NCI-H774 (cell line): ENCODE measurements at places on chromosomes 1 and 21.

- DNase-seq, result no peak
These were observed 60.7 kb upstream of the CDC42BPA start for GRCh38 chr1:227378871-227379554.

DNA sequence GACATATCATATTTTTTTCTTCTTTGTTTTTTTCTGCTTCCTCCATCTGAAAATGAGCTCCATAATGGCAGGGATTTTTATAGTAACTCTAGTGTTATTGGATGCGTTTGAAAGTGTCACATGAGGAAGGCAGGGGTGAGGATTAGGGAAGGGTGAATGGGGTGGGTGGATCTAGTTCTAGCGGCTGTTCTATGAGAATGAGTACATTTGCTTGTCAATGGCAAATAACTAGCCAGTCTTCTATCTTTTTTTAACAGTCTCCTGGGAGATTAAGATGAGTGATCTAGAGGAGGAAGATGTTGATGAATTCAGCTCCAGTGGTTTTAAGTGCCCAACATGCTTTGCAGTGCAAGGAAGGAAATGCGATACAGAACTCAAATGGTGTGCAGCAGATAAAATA, 5.8 kb downstream of the OR14I1 start:
- no peak for DNase-seq

DNA sequence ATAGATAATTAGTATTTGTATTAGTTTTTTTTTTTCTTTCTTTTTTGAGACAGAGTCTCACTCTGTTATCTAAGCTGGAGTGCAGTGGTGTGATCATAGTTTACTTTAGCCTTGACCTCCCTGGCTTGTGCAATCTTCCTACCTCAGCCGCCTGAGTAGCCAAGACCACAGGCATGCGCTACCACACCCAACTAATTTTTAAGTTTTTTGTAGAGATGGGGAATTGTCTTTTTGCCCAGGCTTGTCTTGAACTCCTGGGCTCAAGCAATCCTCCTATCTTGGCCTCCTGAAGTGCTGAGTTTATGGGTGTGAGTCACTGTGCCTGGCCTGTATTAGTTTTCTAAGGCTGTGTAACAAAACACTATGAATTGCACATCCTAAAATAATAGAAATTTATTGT, 58.3 kb downstream of the MSH4 start:
- no peak for DNase-seq

DNA sequence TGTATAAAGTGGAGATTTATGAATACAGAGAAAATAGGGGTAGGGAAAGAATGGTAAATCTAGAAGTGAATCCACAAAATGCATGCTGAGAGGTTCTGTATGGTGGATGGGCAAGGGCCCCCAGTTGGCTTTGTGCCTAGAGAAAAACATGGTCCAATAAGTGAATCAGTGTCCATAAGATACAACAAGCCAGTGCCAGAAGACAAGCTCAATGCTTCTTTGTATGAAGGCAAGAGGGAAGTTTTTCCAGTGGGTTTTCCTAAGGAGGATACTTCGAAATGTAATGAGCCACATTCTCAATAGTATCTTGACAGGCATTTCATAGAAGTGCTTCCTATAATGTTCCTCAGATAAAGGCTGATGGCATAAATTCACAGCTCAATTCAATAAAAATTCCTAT, 169.4 kb upstream of the HMCN1 start:
- DNase-seq, result no peak

DNA sequence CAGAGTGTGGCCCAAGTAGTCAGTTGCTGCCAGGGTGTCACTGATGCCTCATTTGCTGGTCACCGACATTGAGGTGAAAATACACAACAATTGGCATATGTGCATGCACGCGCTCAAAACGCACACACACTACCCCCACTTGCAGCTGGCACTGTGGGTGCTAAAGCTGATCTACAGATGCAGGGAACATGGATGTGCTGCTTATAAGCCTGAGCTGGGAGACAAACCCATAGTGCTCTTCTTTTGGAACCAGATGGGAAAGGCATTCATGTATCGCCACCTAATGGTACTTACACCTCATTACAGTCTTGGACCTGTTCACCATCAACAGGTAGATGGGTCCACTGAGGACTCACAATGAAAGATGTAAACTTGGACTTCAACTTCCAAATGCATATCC, 70.3 kb upstream of the CAMK1G start:
- peak; percentile 52 for DNase-seq

DNA sequence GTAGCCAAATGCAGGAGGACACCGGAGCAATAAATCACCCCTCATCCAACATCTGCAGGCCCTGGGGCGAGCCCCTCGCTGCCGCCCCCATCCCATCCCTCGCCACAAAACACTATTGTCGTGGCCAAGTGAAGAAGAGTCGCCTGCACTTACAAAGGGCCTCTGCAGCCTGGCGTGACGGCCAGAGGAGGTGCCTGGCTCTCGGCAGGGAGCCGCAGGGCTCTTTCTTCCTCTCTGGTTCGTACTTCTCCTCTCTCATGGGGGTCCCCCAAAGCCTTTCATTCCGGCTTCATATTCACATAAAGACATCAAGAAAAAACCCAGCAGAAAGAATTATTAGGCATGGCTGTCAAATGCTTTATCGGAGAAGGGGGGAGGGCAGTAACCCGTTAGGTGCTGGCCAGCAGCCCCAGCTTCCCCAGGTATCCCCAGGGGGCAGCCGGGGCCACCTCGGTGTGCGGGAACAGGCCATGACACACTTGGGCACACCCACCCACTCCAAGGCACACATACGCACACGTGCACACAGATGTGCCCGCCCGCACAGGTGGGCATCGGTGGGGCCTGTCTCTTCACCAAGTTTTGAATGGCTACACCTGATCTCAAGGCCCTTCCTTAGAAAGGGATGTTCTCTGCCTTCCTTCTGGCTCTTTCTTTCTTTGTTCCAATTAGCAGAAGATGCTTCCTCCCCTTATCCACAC, 149.1 kb downstream of the PRDM16 start:
- no peak for DNase-seq

- DNase-seq, result no peak
These were observed 211.5 kb upstream of the USP24 start for GRCh38 chr1:55426619-55427018.

GRCh38 chr1:7432102-7432899, 338.8 kb upstream of the VAMP3 start:
- no peak for DNase-seq

DNA sequence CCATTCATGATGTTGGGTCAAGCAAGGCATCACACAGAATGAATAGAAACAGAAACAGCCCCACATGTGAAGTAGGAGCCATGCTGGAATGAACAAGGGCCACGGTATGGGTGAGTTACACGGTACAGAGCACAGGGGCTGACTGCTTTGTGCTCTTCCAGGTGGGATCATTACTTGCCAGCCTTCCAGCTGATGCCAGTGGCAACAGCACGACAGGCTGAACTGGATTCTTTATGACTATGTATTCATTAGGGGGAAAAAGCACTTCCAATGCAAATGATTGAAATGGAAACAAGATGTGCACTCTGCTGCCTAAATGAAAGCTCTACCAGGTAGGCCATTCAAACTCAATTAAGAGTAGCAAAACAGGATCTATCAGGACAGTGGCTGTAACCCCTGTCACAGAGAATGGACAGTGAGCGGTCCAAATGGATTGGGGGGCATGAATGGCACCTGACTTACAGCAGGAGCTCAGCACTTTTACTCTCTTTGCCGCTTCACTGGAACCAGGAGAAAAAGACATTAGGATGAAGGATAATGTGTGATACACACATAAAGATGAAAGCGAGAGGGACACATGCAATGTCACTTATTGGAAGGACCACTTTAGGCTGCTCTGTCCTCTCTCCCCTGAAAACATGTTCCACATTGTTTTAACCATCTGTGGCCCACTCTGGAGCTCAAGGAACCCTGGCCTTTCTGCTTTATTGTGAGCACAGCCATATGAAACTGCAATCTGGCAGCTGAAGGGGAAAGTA, 23.4 kb upstream of the IRF2BP2 start:
- DNase-seq, result no peak

DNA sequence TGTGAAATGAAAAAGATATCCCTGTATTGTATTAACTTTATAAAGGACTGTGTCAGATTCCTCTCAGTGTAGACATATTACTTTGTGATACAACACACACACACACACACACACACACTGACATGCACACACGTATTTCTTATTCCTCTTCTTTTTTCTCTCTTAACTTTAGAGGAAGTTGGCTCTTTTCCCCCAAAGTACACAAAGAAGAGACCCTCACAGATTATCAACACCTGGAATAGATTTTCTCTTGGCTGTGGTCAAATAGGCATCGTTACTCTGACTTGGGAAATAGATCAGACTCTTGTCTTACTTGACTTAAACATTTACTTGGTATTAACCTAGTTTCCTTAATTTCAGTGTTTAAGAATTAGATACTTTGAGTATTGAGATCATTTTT, 792.8 kb downstream of the ADGRL2 start:
- DNase-seq, result no peak

DNA sequence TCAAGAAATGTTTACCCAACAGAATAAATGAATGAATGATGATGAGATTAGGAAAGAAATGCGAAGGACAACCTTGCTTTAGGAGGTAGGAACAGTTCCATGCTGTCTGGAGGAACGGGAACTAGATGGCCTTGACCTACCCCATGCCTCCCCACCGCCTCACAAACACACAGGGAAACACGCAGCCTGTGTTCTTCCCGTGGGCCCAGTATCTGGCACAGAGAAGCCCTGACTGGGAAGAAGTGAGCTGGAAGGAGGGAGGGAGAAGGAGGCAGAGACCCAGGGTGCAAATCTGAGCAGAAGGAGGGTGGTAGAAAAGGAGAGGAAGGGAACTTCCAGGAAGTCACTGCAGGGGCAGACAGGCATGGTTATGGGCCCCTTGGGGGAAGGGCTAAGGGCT, 3.5 kb upstream of the ADORA1 start:
- DNase-seq, result no peak

DNA sequence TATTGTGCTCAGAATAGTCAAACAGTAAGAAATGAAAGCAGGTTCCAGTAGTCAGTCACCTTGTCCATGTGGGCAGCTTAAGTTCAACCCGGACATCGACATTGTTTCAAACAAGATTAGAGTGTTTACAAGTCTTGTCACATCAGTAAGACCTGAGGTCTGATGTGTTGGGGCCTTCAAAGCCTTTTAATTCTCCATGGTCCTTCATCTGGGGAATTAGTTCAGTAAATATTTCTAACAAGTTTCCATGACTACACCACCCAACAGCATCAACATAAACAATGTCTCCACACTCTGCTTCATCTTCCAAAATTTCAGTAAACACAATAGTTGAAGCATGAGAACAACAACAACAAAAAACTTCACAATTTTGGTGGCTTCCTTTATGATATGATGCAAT, 15.1 kb upstream of the ADORA1 start:
- no peak for DNase-seq

GRCh38 chr1:42183957-42184268, 19.4 kb upstream of the GUCA2A start:
- DNase-seq, result no peak

DNA sequence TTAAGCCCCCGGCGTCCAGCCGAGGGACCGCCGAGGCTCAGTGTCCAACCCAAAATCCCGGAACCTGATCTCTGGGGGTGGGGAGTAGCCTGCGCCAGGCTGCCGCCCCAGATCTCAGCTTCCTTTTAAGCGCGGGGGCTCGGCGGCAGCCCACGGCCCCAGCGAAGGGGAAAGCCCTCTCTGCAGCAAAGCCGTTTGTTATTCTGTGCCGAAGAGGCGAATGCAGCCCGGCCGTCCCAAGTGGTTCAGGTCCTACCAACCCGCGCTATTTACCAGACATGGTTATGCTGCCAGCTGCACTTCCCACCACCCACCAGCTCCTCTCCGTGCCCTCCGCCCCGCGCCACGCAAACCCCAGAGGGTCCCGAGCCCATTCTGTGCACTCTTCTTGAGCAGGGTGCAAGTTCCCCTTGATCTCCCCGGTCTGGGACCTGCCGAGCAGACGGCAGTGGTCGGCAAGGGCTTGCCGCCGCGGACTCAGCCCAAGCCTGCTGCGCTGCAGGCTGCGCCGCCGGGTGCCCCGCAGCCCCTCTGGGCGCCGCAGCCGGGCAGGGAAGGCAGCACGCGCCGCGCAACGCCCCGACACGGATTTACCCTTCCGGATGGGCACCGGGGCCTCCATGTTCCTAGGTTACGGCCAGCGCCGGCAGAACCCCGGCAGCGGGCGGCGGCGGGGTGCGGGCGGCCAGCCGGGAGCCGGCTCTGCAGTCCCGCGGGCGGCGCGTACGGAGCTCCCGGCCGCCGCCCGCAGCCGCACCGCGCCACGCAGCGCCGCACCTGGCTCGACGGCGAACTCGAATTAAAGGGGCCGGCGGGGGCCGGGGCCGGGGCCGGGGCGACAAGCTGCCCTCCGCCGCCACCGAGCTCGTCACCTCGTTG, 738 bp upstream of the KCNA2 start:
- no peak for DNase-seq

GRCh38 chr1:170765712-170766330, 101.9 kb downstream of the PRRX1 start:
- DNase-seq, result no peak

GRCh38 chr21:46002841-46003574, 21.4 kb downstream of the COL6A1 start:
- no peak for DNase-seq

DNA sequence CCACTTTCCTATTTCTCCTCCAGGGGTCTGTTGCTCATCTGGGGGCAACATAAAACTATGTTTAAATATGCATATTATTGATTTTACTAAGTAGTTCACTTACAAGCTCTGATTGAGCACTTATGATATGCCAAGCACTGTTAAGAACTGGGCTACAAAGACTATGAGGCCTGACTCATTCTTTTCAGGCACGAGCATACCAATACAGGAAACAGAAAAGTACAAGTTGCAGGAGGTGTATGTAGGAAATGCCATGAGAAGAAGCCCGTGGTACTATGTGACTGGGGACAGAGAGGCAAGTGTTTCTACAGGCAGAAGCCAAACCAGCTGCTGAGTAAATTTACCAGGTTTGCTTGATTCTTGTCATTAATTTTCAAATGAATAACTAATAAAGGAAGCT, 120.4 kb upstream of the PTGFR start:
- no peak for DNase-seq

DNA sequence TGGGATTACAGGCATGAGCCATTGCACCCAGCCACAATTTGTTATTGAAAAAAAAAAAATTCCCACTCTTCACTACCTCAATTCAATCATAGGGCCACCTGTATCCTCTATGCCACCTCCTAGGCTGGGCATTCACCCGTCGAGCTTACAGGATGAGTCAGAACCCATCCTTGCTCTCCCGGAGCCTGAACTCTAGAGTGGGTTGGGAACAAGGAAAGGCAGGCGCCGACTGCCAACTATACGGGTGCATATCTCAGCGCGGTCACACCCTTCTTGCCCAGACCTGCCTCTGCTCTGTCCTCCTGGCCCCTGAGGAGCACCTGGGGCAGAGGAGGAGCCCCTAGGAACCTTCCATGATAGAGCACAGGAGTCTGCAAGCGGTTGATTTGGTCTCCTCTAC, 21.4 kb upstream of the LBR start:
- no peak for DNase-seq

GRCh38 chr1:246798606-246799496, 74.6 kb downstream of the SCCPDH start:
- DNase-seq, result no peak
